ENCODE measurements at places on chromosomes 12 and 14.
A peak's percentile ranks its signal among the peaks of the same experiment; 100 is the strongest.

DNA sequence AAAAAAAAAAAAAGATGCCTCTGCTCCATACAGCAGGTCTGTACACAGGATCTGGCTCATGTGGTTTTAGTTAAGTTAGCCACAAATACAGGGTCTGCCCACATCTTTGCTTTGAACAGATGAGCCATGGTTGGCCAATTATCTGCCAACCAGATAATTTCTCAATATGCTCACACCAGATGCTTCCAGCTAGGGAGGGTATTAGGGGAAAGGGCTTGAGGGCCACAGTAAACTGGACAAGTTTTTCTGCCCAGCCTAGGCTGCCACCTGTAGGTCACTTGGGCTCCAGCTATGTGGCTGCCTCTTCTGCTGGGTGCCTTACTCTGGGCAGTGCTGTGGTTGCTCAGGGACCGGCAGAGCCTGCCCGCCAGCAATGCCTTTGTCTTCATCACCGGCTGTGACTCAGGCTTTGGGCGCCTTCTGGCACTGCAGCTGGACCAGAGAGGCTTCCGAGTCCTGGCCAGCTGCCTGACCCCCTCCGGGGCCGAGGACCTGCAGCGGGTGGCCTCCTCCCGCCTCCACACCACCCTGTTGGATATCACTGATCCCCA, 776 bp downstream of the RDH5 start:
- DNase-seq = peak; percentile 98

GRCh38 chr14:52048641-52049204, 20.1 kb downstream of the NID2 start:
- peak; percentile 18 for DNase-seq

GRCh38 chr14:85695300-85695699, 165.4 kb downstream of the FLRT2 start:
- DNase-seq = peak; percentile 32

DNA sequence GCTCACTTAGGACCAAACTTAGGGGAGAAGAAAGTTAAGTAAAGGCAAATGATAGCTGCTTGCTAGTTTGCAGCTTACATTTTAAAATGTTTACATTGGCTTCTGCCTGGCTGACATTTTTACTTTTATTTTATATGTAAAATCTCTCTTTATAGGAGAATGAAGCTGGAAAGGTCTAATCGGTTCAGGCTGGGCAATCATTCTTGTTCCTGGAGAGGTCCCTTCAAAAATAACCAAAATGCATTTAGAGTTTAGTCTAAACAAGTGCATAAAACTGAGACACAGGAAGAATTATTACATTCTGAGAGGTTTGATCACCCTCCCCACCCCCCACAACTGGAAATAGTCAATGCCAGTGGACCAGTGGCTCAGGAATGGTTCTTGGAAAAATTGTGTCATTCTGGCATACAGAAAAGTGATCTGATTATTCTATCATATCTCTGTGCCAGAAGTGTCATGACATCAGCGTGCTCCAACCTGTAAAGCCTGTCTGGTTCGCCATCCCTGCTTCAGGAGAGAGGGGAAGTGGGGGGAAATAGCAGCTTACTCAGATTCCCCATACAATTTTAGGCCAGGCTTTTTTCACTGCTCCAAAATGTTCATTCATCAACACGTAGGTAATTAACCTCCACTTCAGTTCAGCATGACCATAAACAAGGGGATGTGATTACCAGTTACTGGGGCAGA, 4.2 kb downstream of the PRICKLE1 start:
- no peak for DNase-seq

DNA sequence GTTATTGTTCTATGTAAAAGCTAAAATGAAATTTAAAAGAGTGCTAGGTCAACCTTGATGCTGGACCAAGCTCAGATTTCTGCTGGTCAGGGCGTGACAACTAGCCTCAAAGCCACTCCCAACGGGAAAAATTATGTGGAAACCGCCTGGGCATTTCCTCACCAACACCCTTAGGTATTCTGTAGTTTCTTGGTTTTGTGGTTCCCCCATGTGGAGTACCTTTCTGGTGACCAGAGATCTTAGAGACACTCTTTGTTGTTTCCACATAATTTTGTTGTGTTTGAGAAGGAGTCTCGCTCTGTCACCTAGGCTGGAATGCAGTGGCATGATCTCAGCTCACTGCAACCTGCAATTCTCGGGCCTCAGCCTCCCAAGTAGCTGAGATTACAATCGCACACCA, 119.9 kb downstream of the DENND5B start:
- DNase-seq = peak; percentile 11

GRCh38 chr14:104707608-104708595, 16.1 kb upstream of the ADSS1 start:
- no peak for DNase-seq

DNA sequence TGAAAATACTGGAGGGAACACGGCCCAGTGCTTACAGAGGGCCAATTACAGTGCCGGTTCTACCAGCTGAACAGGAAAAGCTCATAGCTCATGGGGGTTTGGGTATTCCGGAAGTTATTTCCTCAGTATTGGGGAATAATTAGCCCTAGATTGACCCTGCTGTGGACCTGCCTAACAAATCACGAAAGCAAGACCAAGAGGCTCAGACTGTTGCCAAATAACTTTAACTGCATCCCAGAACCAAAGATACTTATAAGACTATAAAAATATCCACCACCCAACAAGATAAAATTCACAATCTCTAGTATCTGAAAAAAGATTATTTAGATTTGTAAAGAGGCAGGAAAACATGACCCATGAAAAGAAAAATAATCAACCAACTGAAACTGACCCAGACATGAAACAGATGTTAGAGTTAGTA, 8.0 kb upstream of the OR5AU1 start:
- no peak for DNase-seq

DNA sequence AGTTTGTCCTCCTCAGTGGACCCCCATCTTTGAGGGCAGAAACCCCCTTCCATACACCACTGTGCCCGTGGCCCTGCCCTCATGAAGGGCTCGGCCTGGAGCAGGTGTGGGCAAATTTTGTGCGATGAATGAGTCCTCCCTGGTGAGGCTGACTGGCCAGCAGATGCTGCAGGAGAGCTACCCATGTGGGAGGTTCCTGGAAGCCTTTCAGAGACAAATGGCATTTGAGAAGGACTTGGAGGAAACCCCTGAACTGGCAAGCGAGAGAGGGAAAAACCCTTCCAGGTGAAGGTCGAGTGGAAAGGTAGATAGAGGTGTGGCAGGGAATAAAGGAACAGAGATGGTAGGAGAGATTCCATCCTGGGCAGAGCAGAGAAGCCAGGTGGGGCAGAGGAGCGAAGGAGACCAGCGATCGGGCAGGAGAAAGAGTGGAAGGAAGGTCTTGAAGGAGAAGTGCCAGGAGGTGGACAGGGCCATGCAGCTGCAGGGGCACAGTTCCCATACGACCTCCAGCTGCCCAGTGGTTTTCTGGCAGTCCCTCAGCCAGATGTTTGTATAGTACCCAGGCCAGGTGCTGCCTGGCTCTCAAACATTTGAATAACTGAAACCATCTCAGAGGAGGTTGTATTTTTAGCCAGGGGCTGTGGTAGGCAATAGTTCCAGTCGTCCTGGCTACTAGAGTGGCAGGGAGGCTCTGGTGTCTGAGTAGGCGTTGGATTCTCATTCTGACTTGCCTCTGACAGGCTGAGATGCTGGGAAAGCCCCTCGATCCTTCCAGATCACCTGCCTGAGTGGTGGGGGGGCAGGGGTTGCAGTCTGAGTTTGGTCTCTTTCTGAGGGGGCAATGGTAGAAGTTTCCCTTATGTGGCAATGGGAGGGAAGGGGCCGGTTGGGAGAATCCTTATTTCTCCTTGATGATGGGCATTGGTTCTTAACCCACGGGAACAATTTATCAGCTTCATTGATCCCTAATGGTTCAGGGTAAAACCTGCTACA, 40.1 kb downstream of the FBXL14 start:
- no peak for DNase-seq

GRCh38 chr12:47768323-47768811, 4.7 kb upstream of the SLC48A1 start:
- DNase-seq = peak; percentile 92

GRCh38 chr14:70281939-70282338, 77.5 kb downstream of the COX16 start:
- DNase-seq = no peak

DNA sequence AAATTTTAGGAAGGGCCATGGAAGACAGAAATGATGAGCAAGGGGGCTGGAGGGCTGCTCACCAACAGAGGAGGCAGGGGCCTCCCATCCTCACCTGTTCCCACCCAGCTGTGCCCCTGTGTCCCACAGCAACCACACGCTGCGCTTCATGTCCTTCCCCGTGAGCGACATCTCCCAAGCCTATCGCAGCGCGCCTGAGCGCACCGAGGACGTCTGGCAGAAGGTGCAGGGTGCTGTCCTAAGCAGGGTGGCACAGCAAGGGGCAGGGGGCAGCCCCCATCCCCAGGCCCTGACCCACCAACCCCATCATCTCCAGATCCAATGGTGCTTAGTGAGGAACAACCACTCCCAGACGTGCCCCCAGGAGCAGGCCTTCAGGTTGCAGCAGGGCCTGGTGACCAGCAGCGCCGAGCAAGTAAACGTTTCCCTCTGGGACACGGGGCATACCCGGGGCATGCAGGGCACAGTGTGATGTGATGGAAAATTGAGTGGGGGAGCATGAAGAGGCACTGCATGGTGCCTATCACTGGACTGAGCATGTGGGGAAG, 8.1 kb downstream of the CARMIL3 start:
- DNase-seq = no peak

DNA sequence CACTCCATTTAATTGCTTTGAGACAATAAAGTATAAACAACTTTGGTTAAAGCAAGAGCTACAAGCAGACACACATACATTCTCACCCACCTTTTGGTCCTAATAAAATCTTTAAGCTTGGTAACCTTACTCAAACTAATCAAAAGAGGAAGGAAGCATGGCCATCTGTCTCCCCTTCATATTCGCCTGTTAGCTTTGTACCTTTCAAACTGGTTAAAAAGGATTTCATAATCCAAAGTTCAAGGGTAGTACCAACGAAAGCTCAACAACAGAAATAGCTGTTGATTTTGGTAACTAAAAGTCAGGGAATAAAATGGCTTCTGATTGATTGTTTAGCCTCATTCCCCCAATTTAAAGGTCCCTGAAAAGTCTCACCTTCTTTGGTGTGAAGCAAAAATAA, 456.9 kb downstream of the BCAT1 start:
- no peak for DNase-seq

- peak; percentile 66 for DNase-seq
Observed at GRCh38 chr14:61196792-61197191, 84.3 kb downstream of the TMEM30B start.

GRCh38 chr14:99915305-99916090, 122.3 kb downstream of the EML1 start:
- no peak for DNase-seq

Measured in PC-3 (cell line).